ENCODE measurements at places on chromosomes 12 and 14. TPM values are rescaled to one million over a fixed set of nuclear protein-coding genes. Genes with fewer than 3 reads are reported as not detected.

EML5 gene
- total RNA-seq = 0.32 TPM

CLEC9A gene
- total RNA-seq = not detected

C14orf93 gene
- 3.5 TPM for total RNA-seq

NAA30 gene
- total RNA-seq = 12.9 TPM

SERPINA9 gene
- not detected for total RNA-seq

FBRSL1 gene
- total RNA-seq = 117 TPM

LHX5 gene
- total RNA-seq = not detected
